NCI-H1930 (cell line): ENCODE measurements at places on chromosomes 2 and 18.

DNA sequence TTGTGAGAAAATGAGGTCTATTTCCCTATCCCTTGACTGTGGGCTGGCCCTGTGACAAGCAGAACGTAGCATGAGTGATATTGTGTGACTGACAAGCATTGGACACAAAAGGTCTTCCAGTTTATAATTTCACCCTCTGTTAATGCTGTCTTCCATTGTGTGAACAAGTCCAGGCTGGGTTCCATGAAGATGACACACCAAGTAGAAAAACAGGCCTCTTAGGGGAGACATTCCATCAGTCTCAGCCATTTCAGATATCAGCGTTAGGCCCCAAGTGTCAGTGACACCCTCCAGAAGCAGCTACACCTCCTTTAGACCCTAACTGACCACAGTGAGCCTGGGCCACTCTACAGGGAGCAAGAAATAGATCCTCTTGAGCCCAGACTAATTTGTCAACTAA lies 511.3 kb downstream of the FBXO15 start:
- DNase-seq, result no peak

- no peak for DNase-seq
These were observed 85.2 kb downstream of the SLC4A10 start for GRCh38 chr2:161709428-161709827.

DNA sequence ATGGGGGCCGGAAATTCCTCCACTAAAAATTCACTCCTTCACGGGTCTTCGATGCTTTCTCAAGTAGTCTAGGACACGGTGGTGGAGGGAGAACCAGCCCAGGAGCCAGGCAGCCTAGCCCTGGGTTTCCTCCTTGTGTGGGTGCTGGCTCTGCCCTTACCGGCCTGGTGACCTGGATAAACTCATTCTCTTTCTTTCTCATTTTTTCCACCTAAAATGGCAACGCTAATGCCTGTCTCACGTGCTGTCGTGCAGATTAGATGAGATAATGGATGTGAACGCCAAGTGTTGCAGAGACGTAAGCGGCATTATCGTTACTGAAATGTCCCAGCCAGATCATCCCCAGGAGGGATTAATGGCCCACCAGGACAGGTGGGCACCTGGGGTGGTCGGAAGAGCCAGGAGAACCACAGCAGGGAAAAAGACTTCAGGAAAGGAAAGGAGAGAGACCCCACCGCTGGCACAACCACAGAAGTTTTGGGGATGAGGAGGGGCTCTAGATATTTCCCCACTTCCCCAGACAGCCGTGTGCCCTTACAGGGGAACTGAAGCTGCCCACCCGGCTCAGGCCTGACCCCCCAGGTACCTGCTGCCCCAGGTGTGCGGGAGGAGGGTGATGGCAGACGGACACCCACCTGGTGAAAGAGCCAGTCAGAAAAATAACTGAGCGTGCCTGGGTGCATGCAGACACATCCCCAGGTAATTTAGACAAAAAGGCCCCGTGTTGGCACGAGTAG lies 100.8 kb upstream of the ASAP2 start:
- DNase-seq, result no peak

DNA sequence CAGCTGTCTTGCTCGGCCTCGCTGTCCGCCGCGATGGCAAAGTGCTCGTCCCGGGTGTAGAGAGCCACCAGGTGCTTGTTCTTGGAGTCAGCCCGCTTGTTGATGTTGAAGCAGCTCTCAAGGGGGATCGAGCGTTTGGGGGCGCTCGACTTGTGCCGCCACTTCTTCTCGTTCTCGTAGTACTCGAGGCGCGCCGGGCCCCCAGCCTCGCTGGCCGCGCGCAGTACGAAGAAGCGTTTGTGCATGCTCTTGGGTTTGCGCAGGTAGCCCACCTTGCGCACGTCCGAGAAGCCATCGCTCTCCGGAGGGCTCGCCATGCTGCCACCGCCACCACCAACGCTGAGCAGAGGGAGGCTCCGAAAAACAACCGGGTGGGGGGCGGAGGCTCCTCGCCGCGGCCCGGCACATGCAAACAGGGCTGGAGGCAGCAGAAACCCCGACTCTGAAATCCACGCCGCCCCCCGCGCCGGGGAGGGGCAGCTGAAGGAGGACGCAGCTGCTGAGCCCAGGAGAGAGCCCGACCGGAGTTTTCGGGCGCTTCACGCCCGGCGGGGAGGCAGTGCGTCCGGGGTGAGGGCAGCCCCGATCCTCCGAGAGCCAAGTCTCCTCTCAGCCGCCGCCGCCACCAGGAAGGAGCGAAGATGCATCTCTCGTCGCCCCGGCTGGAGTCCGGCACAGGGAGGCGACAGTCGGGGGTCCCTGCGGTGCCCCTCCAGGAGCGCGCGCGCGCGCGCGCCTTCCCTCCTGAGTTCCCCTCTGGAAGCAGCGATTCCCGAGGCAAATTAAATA lies 1.0 kb downstream of the IRS1 start:
- DNase-seq, result no peak

DNA sequence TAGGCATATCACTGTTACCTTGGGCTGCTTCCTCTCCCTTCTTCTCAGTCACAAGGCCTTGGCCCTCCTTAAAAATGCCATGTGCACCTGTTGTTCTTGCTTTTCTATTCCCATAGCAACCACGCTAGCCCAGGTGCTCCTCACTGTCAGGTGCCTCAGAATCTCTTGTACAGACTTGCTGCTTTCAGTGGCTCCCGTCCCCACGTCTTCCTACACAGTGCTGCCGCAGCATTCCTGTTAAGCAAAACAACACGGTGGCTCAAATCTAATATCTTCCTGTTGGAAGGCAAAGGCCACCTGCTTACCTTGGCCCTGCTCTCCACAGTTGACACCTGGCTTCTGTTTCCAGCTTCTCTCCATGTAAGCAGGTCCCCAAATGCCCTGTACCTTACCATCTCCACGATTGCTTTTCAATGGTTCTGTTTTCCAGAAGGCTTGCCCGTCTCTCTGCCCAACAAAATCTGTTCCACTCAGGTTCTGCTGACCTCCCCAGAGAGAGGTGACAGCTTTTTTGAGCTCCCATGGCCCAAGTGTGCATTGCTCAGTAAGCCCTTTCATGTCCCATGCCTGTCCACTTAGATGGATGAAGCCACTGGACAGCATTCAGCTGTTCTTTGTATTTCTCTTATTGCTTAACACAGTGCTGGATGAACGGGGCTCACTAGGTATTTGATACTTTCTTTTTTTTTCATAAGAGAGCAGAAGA lies 240.4 kb downstream of the PRKCE start:
- DNase-seq, result no peak

GRCh38 chr18:75625966-75626365 lies 198.5 kb upstream of the SMIM21 start:
- no peak for DNase-seq

DNA sequence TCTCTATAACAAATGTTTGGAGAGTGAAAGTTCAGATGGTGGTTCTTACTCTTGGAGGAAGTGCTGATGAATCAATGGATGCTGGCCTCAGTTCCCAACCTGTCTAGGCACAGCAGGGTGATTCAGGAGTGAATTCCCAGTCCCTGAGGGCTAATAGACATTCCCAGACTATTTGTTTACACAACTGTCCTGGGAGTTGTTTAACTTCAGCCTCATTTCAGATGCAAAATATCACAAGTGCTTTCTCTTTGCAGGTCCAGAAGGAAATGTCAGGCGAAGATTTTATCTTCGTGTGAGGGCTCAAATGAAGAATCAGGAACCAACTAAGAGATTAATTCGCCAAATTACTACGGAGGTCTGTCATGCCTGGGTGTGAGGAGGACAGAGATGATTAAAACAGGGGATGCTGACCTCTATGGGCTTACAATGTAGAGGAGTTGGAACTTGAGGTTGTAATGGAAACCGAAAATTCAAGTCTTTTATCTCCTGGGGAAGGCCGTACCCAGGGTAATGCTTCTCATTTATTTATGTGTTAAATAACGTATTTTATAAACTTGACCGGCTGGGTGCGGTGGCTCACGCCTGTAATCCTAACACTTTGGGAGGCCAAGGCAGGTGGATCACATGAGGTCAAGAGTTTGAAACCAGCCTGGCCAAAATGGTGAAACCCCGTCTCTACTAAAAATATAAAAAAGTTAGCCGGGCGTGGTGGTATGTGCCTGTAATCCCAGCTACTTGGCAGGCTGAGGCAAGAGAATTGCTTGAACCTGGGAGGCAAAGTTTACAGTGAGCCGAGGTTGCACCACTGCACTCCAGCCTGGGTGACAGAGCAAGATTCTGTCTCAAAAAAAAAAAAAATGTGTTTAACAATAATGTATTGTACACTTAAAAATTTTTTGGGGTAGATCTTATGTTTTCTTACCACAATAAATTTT lies 38.7 kb upstream of the SLC1A4 start:
- DNase-seq, result no peak

GRCh38 chr2:185862657-185863398 lies 124.2 kb downstream of the FSIP2 start:
- DNase-seq, result no peak

GRCh38 chr2:112518807-112519206 lies 23.5 kb upstream of the POLR1B start:
- no peak for DNase-seq

DNA sequence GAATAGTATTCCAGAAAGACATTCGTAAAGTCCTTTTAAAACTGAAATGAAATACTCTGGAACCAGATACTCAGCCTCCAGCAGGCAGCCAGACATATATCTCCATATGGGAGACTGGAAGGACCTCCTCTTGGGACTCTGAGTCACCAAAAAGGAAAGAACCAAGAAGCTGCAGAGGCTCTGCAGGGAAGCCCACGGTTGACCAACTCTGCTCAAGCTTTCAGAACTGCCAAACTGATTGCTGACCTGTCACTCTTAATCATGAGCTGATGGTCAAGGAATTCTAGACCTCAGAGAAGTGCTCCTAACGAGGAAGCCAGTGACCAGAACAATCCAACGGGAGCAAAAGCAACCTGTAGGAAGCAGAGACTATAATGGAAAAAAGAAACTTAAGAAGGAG lies 434.7 kb downstream of the EIPR1 start:
- no peak for DNase-seq

GRCh38 chr2:191051177-191051576 lies 37.2 kb upstream of the STAT1 start:
- DNase-seq, result no peak

GRCh38 chr2:104938231-104938941 lies 84.5 kb downstream of the POU3F3 start:
- DNase-seq, result no peak

- no peak for DNase-seq
These were observed 203.2 kb downstream of the NBAS start for GRCh38 chr2:15357922-15358321.

DNA sequence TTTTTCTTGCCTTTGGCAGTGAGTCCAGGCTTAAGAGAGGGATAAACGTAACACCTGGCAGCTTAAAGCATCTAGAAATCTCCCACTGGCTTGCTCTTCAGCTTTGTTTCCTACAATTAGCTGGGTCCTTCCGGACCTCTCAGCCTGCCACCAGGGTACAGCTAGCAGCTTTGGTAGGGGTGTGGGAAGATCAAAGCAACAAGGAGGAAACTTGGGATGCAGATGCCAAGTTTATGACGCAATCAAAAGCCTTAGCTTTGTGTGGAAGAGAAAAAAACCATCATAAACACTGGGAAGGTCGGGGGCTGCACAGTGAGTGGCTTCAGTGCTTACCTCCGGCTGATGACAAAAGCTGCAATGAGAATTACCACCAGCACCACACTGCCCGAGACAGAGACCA lies 116.9 kb downstream of the EPHA4 start:
- DNase-seq, result no peak

DNA sequence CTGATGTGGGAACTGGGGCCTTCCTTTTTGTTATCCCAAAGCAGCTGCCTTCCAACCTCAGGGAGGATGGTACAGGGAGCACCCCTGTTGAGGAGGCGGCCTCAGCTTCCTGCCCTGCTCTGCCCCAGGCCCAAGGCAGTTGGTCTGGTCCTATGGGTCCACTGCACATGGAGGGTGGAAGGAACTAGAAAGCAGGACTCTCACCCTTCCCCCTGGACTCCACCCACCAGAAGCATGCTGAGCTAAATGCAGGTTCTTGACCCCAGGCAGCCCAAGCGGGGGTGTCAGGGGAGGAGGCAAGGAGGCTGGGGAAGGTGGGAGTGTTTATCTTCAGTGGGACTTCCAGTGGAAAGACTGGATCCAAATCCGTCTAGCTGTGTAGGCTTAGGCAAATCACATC lies 158.5 kb downstream of the SMAD2 start:
- DNase-seq, result no peak

DNA sequence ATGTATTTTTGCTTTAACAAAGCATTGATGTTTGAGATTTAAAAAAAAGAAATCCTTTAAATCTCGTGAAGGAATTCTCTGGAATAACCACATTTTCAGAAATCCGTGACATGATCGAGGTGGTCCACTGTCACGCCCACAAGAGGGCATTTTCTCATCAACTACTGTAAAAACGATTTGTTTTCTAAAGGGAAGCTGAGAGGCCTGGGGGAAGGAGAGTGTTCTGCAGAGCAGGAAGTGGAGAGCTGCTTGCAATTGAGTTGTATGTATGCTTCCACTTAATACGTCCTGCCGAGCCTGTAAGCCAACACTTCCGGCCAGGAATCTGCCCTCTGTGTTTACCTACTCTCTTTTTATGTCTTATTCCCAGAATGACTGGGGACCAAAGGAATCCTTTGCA lies 19.4 kb downstream of the KLHL29 start:
- no peak for DNase-seq

- DNase-seq, result no peak
These were observed 91.1 kb upstream of the EPB41L5 start for GRCh38 chr2:119921825-119922224.

- no peak for DNase-seq
These were observed 17.6 kb upstream of the CASP8 start for GRCh38 chr2:201242571-201243277.

GRCh38 chr2:8495189-8495989 lies 186.5 kb upstream of the ID2 start:
- DNase-seq, result no peak

- DNase-seq, result peak; percentile 16
These were observed 106.2 kb downstream of the COBLL1 start for GRCh38 chr2:164735309-164735919.

GRCh38 chr2:240396623-240397541 lies 38.6 kb upstream of the GPC1 start:
- no peak for DNase-seq

GRCh38 chr2:11505652-11506610 lies 27.9 kb upstream of the GREB1 start:
- no peak for DNase-seq

GRCh38 chr2:167240671-167241070 lies 352.4 kb downstream of the XIRP2 start:
- DNase-seq, result no peak

GRCh38 chr2:69966496-69966895 lies 5.1 kb upstream of the ASPRV1 start:
- no peak for DNase-seq

DNA sequence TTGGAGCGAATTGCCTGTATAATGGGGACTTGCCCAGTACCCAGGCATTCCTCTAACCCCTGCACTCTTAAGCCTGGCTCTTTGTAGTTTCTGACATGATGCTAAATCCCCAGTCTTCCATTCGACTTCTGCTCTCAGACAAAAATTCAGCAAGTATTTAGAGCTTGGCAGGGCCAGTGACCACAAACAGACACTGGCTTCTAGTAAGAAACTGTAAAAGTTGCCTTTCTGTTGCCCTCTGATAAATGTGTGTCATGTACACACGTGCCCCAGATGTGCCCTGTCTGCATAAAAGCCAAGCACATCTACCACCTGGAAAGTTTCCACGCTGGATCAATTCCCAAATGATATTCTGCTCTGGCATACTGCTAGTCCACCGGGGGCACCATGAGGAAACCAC lies 18.0 kb downstream of the PAX3 start:
- DNase-seq, result no peak
